Type B pancreatic cell (in vitro differentiated cells): ENCODE measurements at places on chromosomes 5 and 9. TPM values are rescaled to one million over a fixed set of nuclear protein-coding genes. Genes with fewer than 3 reads are reported as not detected.

DNA sequence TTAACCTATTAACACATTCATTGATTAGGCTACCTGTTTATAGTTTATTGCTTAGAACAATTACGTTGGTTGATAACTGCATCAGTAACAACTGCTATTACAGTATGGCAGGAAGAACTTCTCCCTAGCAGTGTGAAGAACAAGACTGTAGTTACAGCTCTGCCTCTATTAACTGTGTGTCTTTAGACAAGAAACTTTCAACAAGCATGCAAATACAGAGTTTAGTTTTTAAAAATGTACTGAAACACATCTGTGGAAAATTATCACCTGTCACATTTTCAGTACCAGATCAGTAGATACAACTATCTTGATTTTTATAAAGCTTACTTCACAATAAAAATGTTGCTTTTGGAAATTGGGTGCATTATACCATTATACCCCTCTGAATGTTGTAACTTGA, 22.2 kb downstream of the ELL2 start:
- H3K27me3 ChIP-seq, result no peaks in the 10 kb centered on the region
- peaks cover 6% of the 10 kb centered on the region for H3K36me3 ChIP-seq
- DNase-seq, result no peak
- no peak overlapping the region for H3K4me3 ChIP-seq
- H3K4me1 ChIP-seq, result peaks cover 12% of the 10 kb centered on the region

- no peak for DNase-seq
- no peaks in the 10 kb centered on the region for H3K36me3 ChIP-seq
- no peak overlapping the region for H3K27ac ChIP-seq
- H3K4me3 ChIP-seq, result no peak overlapping the region
- peaks cover 18% of the 10 kb centered on the region for H3K4me1 ChIP-seq
These were observed 4.7 kb downstream of the ABCA1 start for GRCh38 chr9:104923289-104923688.

The ANGPTL2 gene
- total RNA-seq, result 5.4 and 20.6 TPM in 2 replicates

DNA sequence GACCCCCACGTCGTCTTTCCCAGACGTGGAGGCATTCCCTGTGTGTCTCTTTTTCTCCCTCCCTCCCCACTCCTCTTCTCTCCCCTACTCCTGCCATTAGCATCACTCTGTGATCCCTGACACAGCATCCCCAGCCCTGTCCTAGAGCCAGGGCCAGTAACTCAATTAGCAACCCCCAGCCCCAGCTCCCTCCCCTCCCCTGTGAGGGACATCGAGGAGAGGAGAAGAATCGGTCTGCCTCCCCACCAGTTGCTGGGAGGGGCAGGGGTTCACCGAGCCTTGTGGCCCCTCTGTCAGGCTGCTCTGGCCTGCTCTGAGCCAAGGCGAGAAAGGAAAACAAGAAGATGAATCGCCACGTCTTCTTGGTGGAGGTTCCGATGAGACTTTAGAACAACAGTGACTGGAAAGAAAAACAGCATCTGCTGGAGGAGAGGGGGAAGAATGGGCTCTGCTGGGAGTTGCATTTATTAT, 123.1 kb downstream of the PAPPA start:
- H3K27me3 ChIP-seq, result peaks cover 53% of the 10 kb centered on the region
- DNase-seq, result no peak
- peaks cover 40% of the 10 kb centered on the region for H3K4me1 ChIP-seq
- H3K4me3 ChIP-seq, result peak overlapping the region; percentile 23

DNA sequence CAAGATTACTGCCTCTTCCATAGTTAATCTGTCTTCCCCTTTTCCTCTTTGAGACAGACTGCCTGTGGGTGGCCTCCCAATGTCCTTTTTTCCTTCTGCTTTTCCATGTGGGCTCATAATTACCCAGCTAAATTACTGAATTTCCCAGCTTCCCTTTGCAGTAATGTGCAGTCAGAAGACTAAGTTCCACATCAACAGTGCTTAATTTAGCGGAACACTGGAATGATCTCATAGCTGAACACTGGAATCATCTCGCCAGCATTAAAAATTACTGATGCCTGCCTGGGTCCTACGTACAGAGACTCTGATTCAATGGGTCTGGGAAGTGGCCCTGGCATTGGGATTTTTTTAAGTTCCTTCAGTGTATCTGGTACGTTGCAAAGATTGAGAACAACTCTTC, 84.3 kb downstream of the DNAH5 start:
- DNase-seq, result no peak
- H3K27ac ChIP-seq, result no peak overlapping the region
- no peak overlapping the region for H3K4me3 ChIP-seq
- H3K36me3 ChIP-seq, result no peaks in the 10 kb centered on the region

The LRRC70 gene
- total RNA-seq, result 1.1 and 1.3 TPM in 2 replicates

- H3K36me3 ChIP-seq, result no peaks in the 10 kb centered on the region
- no peak overlapping the region for H3K27ac ChIP-seq
- peaks cover 16% of the 10 kb centered on the region for H3K27me3 ChIP-seq
- peaks cover 39% of the 10 kb centered on the region for H3K4me1 ChIP-seq
- no peak overlapping the region for H3K4me3 ChIP-seq
These were observed 7.7 kb upstream of the ADRA1B start for GRCh38 chr5:159908591-159908940.

GRCh38 chr5:112186401-112186990, 232.6 kb downstream of the EPB41L4A start:
- no peak overlapping the region for H3K27ac ChIP-seq
- no peak overlapping the region for H3K4me3 ChIP-seq
- H3K27me3 ChIP-seq, result no peaks in the 10 kb centered on the region
- H3K36me3 ChIP-seq, result peaks cover 7% of the 10 kb centered on the region
- peaks cover 27% of the 10 kb centered on the region for H3K4me1 ChIP-seq

- H3K4me1 ChIP-seq, result peaks cover 12% of the 10 kb centered on the region
- no peak overlapping the region for H3K4me3 ChIP-seq
- H3K27ac ChIP-seq, result no peak overlapping the region
- H3K27me3 ChIP-seq, result peaks cover 8% of the 10 kb centered on the region
These were observed 48.7 kb upstream of the C5orf58 start for GRCh38 chr5:170183816-170184687.

- H3K36me3 ChIP-seq, result no peaks in the 10 kb centered on the region
- no peak overlapping the region for H3K4me3 ChIP-seq
- no peaks in the 10 kb centered on the region for H3K4me1 ChIP-seq
- H3K27ac ChIP-seq, result no peak overlapping the region
- DNase-seq, result no peak
- peaks cover 4% of the 10 kb centered on the region for H3K27me3 ChIP-seq
These were observed 441.5 kb downstream of the DNAH5 start for GRCh38 chr5:13503017-13503416.

DNA sequence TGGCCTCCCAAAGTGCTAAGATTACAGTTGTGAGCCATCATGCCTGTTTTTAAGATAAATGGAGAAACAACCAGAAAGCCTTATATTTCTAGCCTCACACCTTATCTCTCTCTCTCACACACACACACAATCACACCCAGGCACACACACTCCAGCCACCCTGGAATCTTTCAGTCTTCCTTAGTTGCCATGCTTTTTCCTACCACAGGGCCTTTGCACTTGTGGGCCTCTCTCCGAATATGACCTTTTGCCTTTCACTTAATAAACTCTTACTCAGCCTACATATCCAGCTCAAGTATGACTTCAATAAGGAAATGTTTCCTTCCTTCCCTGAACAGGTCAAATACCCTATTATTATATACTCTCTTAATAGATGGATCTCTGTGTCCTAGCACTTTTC, 290.7 kb downstream of the NFIB start:
- no peak for DNase-seq
- no peak overlapping the region for H3K27ac ChIP-seq
- no peaks in the 10 kb centered on the region for H3K36me3 ChIP-seq

The DMRT3 gene
- 0.74 and 0.80 TPM in 2 replicates for total RNA-seq

- no peak overlapping the region for H3K4me3 ChIP-seq
- H3K4me1 ChIP-seq, result peaks cover 10% of the 10 kb centered on the region
- no peak overlapping the region for H3K27ac ChIP-seq
- no peaks in the 10 kb centered on the region for H3K36me3 ChIP-seq
- DNase-seq, result no peak
These were observed 86.2 kb downstream of the PTPN3 start for GRCh38 chr9:109411798-109412352.

DNA sequence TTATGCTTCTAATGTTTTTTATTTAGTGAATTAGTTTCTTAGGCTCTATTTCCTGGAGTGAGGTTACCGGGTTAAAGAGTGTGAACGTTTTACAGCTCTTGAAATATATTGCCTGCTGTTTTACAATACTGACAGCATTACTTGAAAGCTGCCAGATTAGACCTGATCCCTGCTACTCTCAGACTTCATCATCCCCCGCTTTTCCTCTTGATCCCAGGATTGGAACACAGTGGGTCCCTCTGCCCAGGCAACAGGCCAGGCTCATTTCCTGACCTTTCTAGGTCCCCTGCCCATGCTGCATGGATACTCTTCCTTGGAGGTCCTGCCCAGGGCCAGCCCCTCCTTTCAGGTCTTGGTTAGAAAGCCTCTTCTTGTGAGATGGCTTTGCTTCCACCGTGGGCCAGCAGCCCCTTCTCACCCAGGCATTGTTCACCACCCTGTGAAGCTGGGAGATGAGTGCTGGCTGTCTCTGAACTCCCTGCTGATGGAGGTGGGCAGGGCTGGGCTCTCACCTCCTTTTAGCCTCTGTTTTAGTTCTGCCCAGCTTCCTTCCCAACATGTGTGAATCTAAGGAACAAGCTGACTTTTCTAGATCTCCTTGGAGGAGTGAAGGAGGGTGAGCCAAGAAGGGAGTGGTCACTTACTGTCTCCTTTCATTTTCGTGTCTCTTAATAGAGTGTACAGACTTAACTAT, 15.5 kb upstream of the FAM120AOS start:
- peaks cover 60% of the 10 kb centered on the region for H3K4me1 ChIP-seq
- peak overlapping the region; percentile 22 for H3K27ac ChIP-seq
- peak overlapping the region; percentile 35 for H3K4me3 ChIP-seq
- no peaks in the 10 kb centered on the region for H3K27me3 ChIP-seq
- peaks cover 12% of the 10 kb centered on the region for H3K36me3 ChIP-seq
- DNase-seq, result no peak

DNA sequence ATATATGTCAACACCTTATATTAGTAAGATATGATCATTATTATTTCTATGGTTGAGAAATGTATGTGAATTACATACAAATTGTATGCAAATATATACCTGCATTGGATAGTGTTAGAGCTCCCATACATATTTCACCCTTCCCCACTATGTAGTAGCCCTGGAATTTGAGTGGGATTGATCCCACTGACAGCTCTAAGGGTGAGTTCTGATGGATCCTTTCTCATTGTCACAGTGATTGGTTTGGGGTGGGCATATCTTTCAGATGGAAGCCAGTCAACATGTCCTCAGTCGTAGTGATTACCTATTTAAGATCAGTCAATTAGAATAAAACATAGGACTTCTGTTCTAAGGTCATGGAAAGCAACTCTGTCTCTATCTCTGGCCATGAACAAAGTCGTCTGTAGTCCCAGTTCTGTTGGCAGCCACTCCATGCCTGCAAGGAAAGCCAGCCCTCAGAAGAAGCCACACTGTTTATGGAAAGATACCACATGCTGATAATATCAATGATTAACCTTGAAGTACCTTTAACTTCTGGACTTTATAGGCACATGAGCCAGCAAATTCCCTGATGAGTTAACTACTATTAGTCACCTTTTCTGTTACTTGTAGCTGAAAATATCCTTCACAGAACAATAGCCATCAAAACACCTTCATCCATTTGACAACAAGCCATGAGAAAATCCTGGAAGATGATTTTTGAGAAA, 5.1 kb upstream of the CCDC192 start:
- H3K36me3 ChIP-seq, result no peaks in the 10 kb centered on the region
- H3K4me3 ChIP-seq, result no peak overlapping the region
- H3K27ac ChIP-seq, result no peak overlapping the region
- H3K4me1 ChIP-seq, result peaks cover 31% of the 10 kb centered on the region
- no peaks in the 10 kb centered on the region for H3K27me3 ChIP-seq
- no peak for DNase-seq

- peaks cover 4% of the 10 kb centered on the region for H3K4me1 ChIP-seq
- H3K36me3 ChIP-seq, result no peaks in the 10 kb centered on the region
- no peak overlapping the region for H3K4me3 ChIP-seq
- no peak for DNase-seq
- H3K27me3 ChIP-seq, result peaks cover 9% of the 10 kb centered on the region
These were observed 341.5 kb downstream of the OSTF1 start for GRCh38 chr9:75429531-75430475.

GRCh38 chr5:64149268-64149667, 16.4 kb upstream of the RNF180 start:
- DNase-seq, result no peak
- no peak overlapping the region for H3K27ac ChIP-seq
- H3K36me3 ChIP-seq, result no peaks in the 10 kb centered on the region
- no peak overlapping the region for H3K4me3 ChIP-seq
- no peaks in the 10 kb centered on the region for H3K4me1 ChIP-seq

- peaks cover 48% of the 10 kb centered on the region for H3K4me1 ChIP-seq
- no peak overlapping the region for H3K4me3 ChIP-seq
- DNase-seq, result no peak
- H3K36me3 ChIP-seq, result peaks cover 11% of the 10 kb centered on the region
- H3K27me3 ChIP-seq, result no peaks in the 10 kb centered on the region
These were observed 10.9 kb downstream of the MAN2A1 start for GRCh38 chr5:109700516-109701153.

- no peaks in the 10 kb centered on the region for H3K36me3 ChIP-seq
- no peak overlapping the region for H3K27ac ChIP-seq
- H3K4me3 ChIP-seq, result no peak overlapping the region
- peaks cover 20% of the 10 kb centered on the region for H3K4me1 ChIP-seq
- no peaks in the 10 kb centered on the region for H3K27me3 ChIP-seq
These were observed 171.4 kb downstream of the GRIA1 start for GRCh38 chr5:153661897-153662296.

The PDE6A gene
- not detected in 2 replicates for total RNA-seq

DNA sequence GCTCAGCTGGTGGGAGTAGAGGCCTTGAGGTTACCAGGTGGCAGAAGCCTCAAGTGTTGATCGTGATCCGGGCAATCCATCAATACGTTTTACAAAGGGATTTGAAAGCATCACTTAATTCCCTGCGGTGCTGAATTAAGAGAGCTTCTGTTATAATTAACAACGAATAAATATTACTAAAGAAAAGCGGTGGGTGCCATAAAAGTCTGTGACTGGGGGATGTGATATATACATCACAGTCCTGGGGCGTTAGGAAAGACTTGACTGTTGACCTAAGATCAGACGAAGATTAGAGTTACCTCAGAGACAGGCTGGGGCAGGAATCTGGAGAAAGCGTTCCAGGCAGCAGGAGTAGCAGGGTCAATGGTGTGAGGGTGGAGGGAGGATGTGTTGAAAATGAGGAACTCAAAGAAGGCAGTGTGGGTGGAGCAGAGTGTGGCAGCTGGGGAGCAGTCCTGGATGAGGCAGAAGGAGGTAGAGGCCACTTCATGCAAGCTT, 6.7 kb upstream of the C5orf63 start:
- no peak for DNase-seq
- peaks cover 18% of the 10 kb centered on the region for H3K27me3 ChIP-seq
- no peak overlapping the region for H3K4me3 ChIP-seq
- no peaks in the 10 kb centered on the region for H3K36me3 ChIP-seq
- peaks cover 24% of the 10 kb centered on the region for H3K4me1 ChIP-seq

The ZNF366 gene
- not detected in 2 replicates for total RNA-seq

The FOXI1 gene
- total RNA-seq, result not detected in 2 replicates

GRCh38 chr9:85741875-85742596, at the start of gene AGTPBP1:
Gene AGTPBP1 (minus strand): TSS chr9:85741954. CDS start chr9:85712533, 29,421 bp downstream.
- peaks cover 4% of the 10 kb centered on the region for H3K27me3 ChIP-seq
- no peaks in the 10 kb centered on the region for H3K36me3 ChIP-seq
- peaks cover 11% of the 10 kb centered on the region for H3K4me1 ChIP-seq
- peak within 1 kb of the TSS; percentile 98 for H3K4me3 ChIP-seq
